ENCODE measurements at places on chromosomes 1 and 21.

DNA sequence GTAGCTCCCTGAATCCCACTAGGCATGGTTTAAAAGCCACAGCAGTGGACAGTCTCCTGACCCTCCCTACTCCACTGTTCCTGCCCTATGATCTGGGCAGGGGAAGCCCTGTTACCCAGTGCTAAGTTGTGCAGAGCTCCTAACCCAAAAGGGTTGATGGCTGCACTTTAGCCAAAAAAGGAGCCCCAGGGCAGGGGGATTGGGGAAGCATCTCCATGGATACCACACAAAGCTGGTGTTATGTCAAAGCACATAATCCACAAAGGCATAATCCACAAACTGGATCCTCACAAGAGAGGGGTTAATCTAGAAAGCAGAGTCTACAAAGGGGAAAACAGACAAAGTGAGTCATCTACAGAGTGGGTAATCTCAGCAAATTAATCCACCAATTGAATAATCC lies 5.7 kb downstream of the RSPO1 start:
- DNase-seq: no peak

DNA sequence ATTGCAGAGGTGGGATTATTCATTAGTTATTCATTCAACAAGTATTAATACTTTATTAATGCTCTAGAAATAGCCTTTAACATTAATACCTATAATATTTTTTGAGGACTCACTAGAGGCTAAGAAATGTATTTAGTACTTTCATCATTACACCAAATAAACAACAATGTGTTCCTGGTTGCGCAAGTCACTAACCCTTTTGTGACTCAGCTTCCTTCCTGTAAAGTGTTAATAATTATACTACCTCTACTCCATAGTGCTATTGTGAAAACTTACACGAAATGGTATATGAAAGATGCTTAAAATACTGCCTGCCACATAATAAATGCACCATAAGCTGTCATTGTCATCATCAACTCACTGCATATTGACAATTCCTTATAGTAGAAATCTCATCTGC lies 431.0 kb downstream of the DPYD start:
- DNase-seq: no peak

DNA sequence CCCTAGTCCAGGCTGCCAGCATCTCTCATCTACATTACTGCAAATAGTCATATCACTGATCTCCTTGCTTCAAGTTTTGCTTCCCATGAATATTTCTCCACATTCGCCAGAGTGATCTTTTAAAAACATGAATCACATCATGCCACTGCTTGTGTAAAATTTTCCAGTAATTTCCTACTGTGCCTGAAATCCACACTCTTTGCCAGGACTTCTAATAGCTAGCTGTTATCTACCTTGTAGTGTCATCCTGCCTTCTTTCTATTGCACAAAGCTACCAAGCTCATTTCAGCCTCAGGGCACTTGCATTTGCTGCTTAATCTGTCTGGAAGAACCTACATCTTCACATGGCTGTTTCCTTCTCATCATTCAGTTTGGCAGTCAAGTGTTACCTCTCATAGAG lies 33.9 kb upstream of the ZNF362 start:
- DNase-seq: no peak

DNA sequence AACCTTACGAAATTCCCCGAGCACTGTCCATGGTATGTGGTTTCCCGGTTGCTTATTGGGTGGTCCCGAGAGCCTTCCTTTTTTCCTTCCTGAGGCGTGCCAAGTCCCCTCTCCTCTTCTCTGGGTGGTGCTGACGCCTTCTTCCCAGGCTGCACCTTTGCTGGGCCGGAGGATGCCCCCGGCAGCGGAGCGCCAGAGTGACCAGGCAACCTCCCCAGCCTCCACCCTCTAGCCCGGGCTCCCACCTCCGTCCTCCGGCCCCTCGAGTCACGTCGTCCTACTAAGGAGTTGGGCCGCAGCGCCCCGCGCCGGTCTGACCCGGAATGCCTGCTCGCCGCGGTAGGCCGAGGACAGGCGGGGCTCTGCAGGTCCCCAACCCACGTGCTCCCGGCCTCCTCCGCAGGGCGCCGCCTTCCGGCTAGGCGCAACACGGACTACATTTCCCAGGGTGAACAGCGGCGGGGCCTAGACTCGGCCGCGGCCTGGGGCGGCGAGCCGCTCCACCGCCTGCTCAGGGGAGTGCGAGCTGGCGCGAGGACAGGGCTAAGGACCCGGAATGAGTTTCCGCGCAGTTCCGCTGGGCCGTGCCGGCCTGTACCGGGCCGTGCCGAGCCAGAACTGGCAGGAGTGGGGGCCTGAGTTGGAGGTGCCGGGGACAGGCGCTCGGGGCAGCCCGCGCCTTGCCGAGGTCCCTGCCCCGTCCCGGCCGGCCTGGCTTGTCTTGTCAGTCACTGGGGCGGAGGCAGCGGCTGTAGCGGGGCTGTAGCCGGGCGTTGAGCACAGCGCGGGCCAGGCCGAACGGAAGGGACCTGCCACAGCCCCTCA lies at the start of gene IPO13:
IPO13 (plus strand) TSS at position 715 of the 825 bp plus-strand sequence. CDS start 651 bp downstream, outside the sequence.
- peak; percentile 85 for DNase-seq

DNA sequence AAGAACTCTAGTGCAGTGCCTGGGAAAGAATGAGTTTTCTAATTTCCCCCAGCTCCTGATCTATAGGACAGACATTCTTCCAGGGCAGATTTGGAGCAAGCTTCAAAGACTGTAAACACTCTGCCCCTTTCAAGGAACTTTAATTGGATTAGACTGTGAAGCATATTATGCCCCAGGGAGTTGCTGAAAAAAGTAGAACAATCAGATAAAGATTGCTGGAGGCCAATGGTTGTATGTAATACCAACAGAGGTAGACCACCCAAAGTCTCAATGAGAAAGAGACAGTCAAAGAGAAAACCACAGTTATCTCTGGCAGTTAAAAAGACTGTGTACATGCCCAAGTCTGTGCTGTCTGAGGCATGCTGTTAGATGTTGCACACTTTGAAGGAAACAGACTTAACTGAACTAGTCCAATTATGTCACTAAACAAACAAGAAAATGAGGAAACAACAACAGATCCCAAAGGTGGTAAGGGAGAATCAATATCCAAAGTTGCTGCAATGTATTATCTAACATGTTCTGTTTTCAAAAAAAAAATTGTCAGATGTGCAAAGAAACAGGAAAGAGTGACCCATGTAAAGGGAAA lies 24.4 kb downstream of the C4BPA start:
- no peak for DNase-seq

- DNase-seq: no peak
Measured at GRCh38 chr21:37237346-37237745, 29.8 kb downstream of the VPS26C start.

DNA sequence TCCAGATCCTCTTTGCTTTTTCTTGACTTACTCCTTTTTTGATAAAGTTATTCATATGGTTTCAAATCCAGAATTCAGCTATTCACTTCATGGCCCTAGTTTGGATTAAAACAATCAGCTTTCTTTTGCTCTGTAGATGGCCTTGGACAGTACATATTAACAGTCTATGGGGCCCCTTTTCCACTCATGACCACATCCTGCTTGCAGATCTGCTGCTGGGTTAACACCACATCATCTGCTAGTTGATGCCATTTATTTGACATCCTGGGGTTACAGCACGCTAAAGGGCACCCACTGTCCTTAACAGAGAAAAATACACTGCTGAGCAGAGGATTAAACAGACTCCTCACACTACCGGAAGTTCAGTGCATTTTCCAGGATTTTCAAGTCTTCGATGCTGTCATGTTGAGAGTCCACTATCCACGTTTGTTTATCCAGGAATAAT lies 941 bp upstream of the IFI16 start:
- no peak for DNase-seq

DNA sequence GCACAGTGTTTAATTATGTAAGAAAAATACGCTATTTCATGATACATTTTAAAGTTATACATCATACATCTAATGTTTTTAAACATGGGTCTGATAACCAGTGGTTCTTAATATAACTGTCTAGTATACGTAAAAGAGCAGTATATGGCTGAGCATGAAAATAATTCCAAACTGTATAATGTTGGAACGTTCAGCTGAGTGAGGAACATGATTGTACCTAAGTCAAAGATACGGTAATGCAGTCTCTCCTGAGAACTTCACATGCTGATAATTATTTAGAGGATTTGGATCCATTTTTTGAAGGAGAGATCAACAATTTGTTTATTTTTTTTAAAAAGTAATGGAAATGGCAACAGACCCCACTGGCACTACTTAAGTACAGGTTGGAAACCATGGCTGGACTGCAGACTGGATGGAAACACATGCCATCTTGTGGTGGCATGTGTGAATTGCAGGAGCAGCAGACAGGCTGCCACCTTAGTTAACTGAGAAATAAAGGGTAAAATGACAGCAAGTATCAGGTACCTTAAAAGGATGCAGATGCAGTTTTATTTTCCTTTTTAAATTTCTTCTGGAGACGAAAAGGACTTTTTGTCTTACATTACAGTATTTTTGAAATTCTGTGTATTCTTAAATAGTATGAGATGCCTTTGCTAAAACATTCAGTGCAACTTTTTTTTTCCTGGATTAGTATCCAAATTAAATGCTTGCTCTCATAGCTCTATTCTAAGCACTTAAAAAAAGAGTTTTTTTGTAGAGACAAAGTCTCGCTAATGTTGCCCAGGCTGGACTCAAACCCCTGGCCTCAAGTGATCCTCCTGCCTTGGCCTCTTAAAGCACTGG lies 73.8 kb downstream of the MTR start:
- DNase-seq: no peak

- no peak for DNase-seq
Measured at GRCh38 chr1:106791041-106791440, 265.4 kb upstream of the PRMT6 start.

DNA sequence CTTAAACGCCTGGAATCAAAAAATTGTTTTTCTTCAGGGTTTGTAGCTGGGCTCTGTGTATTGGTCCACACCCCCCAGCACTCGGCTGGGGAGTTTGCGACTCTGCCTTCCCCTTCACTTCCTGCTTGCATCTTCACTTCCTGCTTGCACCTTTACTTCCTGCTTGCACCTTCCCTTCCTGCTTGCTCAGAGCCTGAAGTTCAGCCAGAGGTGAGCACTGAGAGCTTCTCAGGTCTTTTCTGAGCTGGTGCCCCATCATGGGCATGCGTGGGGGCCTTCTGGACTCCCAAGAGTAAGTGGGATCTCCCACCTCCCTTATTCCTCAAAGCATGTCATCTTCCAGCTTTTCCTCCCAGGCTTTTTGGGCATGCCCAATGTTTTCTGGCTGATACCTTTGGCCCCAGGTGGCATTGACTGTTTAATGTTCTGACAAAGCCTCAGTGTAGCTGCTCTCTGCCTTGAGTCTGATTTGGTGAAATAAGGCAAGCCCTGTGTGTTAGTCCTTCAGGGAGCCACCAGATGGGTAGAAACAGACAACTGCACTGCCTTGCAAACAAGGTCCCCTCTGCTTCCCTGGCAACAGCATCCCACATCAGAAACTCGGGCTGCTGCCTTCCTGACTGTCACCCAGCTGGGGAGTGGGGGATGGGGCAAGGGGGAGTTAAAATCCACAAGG lies 3.5 kb downstream of the KRTAP10-2 start:
- DNase-seq: no peak

GRCh38 chr1:66725885-66726665 lies 26.2 kb upstream of the DYNLT5 start:
- DNase-seq: peak; percentile 74

- no peak for DNase-seq
Measured at GRCh38 chr1:218284377-218284916, 646 bp upstream of the RRP15 start.

- DNase-seq: no peak
Measured at GRCh38 chr1:238061967-238062613, 171.4 kb upstream of the ZP4 start.

DNA sequence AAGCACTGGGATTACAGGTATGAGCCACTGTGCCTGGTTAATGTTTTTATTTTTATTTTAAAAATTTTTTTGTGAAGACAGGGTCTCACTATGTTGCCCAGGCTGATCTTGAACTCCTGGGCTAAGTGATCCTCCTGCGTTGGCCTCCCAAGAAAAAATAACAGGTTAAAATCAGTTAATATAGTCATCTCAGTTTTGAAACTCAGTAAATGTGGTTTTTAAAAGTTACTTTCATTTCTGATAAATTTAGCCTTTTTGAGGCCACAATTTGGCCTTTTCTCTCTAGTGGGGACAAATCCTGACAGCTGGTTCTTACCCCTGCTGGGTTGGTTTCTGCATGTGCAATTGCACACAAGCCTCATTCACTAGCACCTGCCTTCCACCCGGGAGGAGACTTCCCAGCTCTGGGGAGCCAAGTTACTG lies 13.3 kb downstream of the PMF1 start:
- DNase-seq: no peak

DNA sequence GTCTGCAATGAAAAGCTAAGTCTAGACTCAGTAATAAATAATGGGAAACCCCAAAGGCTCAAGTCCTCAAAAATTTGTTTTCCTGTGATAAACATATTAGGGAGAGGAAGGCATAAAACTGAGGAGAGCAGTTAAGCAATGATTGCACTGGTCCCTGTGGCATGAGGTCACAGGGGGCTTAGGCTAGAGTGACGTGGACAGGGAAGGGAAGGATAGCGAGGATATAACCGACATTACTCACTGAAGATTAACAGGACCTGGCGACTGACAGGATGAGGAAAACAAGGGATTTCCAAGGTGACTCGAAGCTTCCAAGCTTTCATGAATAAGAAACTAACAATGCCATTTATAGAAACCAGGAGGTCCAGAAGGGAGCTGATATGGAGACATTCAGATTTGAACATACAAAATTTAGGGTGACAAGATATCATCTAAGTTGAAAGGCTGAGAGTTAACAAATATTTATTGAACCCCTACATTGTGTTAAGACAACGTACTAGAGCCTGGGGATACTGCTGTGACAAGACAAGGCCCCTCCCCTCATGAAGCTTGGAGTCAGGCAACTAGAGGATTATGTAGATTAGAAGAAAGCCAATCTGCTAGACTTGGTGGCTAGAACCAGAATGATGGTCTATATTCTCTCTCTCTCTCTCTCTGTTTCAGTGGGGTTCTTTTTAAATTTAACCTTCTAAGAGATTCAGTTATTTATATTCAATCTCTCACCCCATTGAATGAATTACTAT lies 33.2 kb upstream of the PKN2 start:
- DNase-seq: no peak

GRCh38 chr1:114833421-114833820 lies 21.2 kb upstream of the SYCP1 start:
- DNase-seq: no peak

- DNase-seq: no peak
Measured at GRCh38 chr1:18178111-18178510, 70.5 kb downstream of the IGSF21 start.

- no peak for DNase-seq
Measured at GRCh38 chr1:164562947-164563520, 4.0 kb downstream of the PBX1 start.

GRCh38 chr1:66327588-66327987 lies 206.4 kb upstream of the SGIP1 start:
- no peak for DNase-seq

DNA sequence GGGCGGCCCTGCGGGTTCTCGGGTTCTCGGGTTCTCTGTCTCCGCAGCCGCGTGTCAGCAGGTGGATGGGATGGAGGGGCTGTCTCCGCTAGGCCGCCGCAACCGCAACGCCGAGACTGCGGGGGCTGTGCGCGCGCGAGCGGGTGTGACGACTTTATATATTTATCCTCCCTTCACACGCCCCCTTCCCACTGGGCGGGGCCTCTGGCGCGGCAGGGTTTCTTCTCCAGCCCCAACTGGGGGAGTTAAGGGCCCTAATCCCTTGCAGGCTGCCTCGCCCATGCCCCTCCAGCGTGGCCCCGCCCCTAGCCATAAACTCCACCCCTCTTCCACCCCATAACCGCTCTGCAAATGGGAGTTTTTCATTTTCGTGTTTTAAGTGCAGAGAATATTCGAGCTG lies 3.4 kb downstream of the IGSF21 start:
- DNase-seq: no peak

All from amniotic stem cell (primary cell).